ENCODE measurements at places on chromosomes 1 and 21.
A peak's percentile ranks its signal among the peaks of the same experiment; 100 is the strongest.

DNA sequence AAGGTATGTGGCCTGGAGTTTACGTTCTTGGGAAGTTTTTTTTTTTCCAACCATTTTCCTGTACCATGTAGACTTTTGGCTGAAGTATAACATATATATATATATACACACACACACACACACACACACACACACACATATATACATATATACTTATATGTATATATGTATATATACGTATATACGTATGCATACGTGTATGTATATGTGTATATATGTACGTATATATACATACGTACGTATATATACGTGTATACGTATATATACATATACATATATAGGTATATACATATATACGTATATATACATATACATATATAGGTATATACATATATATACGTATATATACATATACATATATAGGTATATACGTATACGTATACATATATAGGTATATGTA, 18.9 kb downstream of the CR1 start:
- no peak for DNase-seq

DNA sequence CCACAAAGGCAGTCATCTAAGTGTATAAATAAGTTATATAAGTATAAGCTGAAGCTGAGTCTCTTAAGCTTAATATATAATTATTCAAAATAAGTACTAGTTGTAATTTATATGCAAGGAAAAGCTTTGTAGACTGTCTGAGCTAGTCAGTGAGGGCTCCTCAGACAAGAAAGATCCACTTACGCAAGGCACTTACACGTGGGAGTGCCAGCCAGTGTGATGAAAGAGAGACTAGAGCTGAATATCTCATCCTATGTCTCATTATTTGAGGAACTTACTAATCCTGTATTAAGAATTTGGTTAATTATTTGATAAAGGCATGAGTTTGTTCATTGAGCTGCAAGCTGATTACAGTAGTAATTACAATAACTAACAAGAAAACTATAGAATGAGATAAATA, 146.9 kb downstream of the PDE4B start:
- DNase-seq, result no peak

- DNase-seq, result no peak
These were observed 157.4 kb downstream of the SIPA1L2 start for GRCh38 chr1:232472485-232473041.

DNA sequence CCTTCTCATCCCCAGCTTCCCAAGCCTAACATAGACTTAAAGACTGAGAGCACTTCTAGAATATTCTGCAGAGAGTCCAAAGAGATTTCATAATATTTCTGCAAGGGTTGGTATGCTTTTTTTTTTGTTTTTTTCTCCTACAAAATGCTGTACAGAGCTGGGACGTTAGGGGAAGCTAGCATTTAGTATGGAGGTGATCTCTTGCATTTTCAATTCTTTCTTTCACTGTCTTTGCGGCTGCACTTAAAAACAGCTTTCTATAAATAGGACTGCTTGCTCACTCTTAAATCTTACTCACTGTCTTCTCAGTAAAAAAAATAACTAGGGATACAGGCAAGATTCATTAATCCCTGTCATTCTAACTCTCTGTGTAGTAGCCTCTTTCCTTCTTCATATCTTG, 7.4 kb downstream of the DSCAM start:
- no peak for DNase-seq

GRCh38 chr1:154095456-154096060, 59.3 kb downstream of the NUP210L start:
- DNase-seq, result no peak

DNA sequence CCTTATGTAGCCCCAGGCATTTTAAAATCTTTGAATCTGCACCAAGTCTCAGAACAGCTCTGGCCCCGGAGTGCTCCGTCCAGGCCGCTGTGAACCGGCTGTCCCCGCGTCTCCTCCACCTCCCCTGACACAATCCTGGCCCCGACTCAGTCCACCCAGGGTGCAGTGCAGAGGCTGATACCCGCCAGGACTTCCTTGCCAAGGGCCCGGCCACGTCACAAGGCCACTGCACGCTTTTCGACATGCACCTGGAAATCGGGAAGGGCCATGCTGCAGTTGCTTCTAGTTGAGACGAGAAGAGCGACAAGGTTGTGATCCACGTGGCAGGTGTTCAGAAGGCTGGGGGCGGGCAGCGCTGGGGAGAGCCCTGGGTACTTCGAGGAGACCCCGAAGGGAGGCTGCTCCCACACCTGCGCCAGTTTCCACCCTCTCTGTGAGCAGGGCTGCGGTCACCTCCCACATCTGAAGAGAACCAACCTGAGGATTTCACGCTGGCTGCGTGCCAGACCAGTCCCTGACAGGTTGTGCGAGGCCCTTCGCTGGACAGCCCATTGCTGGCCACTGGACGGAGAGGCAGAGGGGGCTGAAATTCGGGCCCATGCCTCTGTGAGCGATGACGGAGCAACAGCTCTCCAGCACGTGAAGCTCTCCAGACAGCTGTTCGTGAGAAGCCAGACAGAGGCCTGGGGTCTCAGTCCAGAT, 6.7 kb downstream of the VWA1 start:
- no peak for DNase-seq

GRCh38 chr1:220990427-220991339, 111.4 kb downstream of the HLX start:
- DNase-seq, result no peak

DNA sequence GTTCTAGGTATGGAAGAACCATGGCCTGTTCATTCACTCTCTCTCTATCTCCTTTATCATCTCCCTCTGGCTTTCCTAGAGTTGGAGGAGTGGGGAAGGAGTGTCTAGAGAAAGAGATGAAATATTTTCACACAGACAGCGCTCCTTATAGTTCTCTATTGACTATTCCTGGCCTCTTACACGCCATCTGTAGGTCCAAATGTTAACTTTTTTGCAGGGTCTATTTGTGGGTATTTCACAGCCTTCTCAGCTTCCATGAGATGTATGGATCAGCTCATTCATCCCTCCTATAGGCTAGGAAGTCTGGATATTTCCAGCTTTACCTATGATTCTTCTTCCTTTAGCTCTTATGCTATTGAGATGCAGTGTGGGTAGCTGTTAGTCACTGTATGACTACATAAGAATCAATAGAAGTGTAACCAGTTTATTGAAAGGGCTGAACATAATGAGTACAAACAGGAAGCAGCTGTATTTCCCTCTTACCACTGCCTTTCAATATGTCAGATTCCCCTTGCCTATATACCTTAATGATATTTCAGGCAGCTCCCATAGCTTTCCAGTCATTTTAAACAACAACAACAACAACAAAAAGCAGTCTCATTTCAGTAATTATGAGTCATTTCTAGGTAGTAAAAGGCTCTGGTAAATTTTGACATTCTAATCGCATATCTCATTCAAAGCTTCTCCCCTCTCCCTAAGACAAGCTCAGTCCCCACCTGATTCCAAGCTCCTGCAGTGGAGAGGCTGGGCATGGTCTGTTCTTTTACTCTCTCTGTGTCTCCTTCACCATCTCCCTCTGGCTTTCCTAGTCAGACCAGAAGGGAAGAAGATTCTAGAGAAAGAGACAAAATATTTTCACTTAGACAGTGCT, 149.5 kb downstream of the TTLL7 start:
- no peak for DNase-seq

DNA sequence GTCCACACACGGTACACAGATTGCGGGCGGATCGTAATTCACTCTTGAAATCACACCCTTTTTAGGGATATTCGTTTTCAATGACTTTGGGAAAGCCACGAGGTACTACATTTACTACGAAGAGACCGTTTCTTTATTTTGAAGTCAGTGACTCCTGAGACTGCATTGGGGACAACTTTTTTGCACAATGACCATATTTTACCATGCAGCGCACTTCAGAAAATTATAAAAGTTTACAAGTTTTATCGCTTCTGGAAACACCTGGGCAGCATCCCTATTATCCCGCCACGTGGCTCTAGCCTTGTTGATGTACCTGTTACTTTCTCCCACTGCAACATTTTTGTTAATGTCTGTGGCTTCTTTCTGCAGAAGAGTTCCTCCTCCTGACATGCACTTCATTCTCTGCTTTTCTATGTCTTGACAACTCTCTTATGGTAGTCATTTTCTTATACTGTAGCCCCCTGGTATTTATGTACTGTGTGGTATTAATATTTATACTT, 1.3 kb upstream of the AKT3 start:
- no peak for DNase-seq

DNA sequence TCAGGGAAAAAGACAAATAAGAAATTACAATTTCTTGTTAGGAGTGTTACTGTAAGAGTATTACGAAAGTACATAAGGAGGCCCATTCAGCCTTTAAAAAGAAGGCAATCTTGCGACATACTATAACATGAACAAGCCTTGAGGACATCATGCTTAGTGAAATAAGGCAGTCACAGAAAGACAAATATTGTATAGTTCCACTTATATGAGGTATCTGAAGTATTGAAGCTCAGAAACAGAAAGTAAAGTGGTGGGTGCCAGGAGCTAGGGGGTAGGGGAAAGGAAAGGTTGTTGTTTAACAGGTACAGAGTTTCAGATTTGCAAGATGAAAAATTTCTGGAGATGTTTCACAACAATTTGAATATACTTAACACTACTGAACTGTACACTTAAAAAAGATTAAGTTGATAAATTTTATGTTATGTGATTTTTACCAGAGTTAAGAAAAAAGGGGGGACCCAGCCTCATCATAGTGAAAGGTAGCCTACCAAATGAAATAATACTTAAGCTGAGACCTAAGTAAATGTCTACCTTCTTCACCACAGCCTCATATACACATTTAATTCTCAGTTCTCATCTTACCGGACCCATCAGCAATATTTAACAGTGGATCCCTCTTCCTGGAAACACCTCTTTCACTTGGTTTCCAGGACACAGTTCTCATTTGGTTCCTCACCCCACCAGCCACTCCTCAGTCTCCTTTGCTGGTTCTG, 19.5 kb downstream of the USP24 start:
- no peak for DNase-seq

DNA sequence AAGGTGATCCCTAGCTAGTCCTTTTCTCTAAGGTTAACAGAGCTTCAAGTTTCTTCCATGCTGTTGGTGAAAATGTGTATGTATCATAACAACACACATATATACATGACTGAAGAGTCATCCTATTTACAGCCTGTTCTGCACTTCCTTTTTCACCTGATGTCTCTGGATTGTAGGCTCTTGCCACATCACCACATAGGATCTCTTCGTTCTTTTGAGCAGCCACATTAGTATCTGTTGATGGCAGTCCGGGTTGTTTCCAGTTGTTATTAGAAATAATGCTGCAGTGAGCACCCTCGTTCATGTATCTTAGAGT, 19.7 kb downstream of the MRPL37 start:
- no peak for DNase-seq

DNA sequence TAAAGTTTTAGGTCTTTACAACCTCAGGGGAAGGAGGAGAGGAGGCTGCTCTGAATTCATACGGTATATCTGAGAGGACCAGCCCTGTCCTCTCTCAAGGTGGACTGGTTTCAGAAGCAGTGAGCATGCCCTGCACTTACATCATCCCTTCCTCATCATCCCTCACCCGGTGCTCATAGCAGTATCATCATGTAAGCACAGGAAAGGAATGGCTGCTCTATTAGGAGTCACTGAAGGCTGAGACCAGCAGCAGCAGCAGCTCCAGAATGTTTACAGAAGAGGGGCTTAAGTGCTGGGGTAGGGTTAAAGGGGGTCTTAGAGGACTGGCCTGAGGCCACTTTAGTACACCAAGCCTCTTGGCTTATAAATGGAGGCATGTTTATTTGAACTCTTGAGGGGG, 185.9 kb downstream of the AK5 start:
- no peak for DNase-seq

GRCh38 chr21:43372663-43373361, 54.1 kb downstream of the SIK1 start:
- DNase-seq, result no peak

DNA sequence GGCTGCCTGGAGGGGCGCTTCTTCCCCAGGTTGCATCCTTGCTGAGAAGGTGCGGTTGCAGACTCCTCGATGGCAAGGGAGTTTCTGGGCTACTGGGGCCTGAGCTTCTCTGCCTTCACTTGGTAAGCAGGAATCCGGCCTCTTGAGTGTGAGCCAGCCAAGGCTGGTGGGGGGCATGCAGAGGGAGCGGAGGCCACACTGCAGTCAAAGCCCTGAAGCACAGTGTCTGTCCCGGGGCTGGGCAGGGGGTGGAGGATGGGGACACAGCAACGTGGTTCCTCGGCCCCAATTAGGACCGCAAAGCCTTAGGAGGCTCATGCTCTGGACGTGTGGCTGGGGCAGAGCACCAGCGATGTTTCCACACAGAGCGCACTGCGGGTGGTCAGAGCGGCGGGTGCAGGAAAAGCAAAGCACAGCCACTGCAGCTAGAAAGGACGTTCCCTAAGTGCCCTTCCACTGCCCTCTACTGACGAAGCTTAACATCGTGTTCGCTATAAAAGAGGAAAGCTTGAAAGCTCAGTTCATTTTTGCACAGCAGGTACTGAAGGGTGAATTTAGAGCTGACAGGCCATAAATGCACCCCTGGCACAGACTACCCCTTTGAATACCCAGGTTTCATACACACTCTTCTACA, 60.7 kb upstream of the COG2 start:
- no peak for DNase-seq

DNA sequence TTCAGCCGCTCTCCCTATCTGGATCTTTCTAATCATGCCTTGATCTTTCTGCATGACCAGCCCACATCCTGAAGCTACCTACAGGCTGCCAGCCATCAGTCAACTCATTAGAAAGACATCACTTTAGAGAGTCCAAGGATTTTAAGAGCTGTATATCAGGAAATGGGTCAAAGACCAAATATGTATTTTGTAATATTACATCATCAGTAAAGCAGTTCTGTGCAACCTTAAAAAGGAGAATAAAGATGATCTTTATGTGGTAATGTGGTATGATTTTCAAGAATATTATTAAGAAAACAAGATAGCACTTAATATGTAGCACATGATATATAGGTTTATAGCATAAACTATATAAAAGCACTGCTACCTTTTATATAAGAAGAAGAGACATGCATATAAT, 47.6 kb downstream of the SLC30A7 start:
- DNase-seq, result no peak

- peak; percentile 19 for DNase-seq
These were observed 52.3 kb downstream of the RASSF5 start for GRCh38 chr1:206559672-206559995.

DNA sequence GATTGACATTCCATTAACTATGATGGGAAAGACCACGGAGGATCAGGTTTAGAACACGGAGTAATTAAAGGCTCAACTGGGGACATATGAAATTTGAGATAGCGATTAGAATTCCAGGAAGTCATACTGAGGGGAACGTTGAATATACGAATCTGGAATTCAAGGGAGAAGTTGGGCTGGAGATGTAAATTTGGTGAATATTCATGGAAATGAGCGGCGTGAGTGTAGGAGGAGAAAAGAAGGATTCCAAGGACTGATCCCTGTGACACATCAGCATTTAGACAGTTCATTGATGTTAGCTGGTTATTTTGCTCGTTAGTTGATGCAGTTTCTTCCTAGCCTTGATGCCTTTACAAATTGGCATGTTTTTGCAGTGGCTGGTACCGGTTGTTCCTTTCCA, 242.8 kb upstream of the KIAA0040 start:
- DNase-seq, result no peak

DNA sequence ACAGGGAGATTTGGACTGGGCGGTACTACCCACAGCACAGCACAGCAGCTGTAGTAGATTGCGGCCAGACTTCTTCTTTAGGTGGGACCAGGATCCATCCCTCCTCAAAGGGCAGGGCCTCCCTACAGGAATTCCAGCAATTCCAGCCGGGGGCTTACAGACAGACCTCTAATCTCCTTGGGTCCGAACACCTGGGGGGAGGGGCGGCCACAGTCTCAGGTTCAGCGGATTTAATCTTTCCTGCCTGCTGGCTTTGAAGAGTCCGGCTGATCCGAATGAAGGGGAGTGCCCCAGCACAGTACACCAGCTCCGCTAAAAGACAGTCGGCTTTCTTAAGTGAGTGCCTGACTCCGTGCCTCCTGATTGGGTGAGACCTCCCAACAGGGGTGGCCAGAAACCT, 1708.5 kb downstream of the BRINP3 start:
- no peak for DNase-seq
